ENCODE measurements at places on chromosomes 6 and 20. TPM values are rescaled to one million over a fixed set of nuclear protein-coding genes. Genes with fewer than 3 reads are reported as not detected.

GRCh38 chr6:44438827-44439226 is 51.3 kb downstream of the CDC5L start:
- no peak for DNase-seq

The RRP36 gene
- 43.3 TPM for total RNA-seq

DNA sequence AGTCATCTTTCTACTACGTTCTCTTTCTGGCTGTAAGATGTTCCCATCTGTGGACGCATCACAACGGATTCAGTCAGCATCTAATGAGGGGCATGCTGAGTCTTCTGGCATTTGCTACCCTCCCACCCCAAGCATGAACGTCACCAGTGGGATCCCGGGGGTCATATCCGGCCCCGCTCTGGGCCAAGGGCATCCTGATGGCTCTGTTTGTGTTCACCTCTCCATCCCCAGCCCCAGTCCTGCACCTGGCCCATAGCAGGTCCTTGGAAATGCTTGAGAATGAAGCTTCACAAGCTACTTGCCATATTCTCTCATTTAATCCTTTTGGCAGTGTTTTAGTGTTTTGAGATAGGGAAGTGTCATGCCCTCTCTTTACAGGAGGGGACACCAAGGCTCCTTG is 14.9 kb downstream of the APCDD1L start:
- DNase-seq = no peak

DNA sequence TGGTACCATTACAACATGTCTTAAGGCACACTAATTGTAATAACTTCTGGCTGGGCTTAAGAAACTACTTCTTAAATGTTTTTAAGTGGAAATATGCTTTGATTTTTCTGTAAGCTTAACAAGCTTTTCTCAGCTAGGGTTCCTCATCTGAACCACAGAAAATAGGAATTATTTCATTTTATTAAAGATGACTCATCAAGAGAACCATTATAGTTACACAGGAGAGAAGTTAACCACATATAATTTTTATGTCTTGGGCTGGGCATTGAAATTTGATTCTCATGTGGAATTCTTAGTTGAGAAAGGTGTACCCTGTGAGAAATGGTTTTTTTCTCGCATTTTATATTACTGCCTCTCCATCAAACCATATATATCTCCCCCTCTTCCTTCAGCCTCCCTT is 75.1 kb downstream of the QKI start:
- no peak for DNase-seq

DNA sequence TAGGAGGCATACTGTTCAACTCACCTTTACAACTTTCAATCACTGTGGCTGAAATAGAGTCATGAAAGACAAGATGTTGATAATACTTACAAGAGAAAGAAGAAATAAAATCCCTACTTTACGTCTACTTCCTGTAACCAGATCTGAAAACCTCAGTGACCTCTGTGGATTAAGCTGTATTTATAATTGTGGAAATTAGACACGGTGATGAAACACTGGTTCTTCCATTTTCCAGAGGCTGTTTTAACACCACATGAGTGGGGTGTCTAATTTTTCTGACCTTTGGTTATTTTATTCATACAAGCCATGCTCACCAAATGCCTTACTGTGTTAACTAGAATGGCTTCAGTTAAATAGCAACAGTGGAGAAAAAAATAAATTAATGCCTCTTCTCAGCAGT is 58.5 kb upstream of the HIVEP1 start:
- no peak for DNase-seq

All from left lung (tissue), 14 donors.